ENCODE measurements at places on chromosomes 6 and 20.
A peak's percentile ranks its signal among the peaks of the same experiment; 100 is the strongest.

GRCh38 chr6:37473364-37474095, 26.2 kb downstream of the CCDC167 start:
- DNase-seq = peak; percentile 81

DNA sequence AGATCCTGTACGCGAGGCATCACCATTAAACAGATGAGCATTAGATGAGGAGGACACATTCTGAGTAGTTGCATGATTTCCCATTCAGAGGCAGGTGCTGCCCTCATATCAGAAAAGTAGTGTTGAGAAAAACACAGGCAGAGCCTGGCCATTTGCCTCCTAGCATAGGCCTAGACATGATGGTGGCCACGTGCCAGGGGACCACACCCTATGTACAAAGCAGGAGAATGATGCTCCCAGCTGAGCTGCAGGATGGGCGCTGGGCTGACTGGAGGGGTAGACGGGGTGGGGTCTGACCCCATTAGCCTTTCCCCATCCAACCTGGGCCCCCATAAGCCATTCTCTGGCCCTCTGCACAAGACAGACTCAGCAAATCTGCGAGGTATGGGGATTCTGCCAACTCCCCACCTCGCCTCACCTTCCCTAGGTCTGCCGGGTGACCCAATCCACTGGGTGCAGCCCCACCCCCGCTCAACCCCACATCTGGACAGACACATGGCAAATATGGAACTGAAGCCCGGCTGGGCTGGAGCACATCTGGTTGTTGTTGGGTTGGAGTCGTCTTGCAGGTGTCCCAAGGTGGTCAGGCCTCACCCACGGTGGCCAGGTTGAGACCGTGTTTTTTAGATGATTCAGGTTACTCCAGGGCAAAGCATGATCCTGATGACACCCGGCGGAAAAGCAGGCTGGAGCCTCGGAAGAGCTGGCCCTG, 13.9 kb downstream of the PI16 start:
- DNase-seq = peak; percentile 71

DNA sequence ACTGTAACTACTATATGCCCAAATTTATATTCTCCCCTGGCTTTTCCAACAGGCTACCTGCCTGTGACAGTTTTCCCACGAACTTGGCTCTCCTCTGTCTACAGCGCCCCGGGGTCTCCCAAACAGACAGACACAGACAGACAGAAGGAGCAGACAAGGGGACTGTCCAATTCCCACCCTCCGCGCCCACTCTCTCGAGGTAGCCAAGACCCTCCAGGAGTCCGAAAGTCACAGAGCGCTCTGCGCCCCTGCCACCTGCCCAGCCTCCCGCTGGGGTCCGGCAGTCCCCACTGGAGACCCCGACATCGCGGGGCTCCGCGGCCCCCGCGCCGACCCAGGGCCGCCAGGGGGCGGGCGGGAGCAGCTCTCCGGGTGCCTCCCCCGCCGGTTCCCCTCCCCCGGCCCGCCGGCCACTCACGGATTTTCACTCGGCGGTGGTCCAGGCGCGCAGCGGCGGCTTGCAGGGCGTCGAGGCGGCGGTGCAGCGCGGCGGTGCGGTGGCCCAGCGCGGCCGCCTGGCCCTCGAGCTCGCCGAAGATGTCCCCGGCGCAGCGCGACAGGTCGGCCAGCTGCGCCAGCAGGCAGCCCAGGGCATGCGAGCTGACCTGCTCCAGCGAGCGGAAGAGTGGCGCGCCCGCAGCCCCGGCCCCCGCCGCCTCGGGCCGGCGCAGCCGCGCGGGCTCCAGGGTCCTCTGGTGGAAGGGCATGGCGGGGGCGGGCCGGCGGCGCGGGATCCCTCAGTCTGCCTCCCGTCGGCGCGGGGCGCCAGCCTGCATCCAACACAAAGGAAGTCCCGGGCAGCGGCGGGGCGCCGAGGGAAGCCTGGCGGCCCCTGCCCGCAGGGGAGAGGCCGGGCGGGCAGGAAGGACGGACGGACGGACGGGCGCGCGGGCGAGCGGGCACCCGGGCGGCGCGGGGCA, 81.3 kb upstream of the CCDC28A start:
- peak; percentile 85 for DNase-seq

GRCh38 chr20:24370249-24370648, 99.2 kb upstream of the SYNDIG1 start:
- DNase-seq = no peak

GRCh38 chr6:65623566-65623965, 83.5 kb downstream of the EYS start:
- DNase-seq = no peak

DNA sequence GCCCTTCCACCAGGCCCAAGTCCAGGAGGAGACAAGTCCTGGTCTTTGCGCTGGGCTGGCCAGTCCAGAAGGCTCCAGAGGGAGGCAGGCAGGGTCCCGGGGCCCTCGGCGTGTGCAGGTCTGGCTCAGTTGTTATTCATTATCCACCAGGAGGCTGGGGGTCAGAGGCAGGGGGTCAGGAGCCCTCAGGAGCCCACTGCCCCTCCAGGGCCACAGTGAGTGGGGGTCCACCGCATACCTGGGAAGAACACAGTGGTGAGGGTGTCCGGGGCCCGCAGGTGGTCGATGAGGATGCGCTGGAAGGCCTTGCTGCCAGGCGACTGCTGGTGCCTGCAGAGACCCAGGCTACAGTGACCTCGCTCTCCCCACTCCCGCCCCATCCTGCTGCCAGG, 4.4 kb upstream of the C20orf144 start:
- DNase-seq = no peak

DNA sequence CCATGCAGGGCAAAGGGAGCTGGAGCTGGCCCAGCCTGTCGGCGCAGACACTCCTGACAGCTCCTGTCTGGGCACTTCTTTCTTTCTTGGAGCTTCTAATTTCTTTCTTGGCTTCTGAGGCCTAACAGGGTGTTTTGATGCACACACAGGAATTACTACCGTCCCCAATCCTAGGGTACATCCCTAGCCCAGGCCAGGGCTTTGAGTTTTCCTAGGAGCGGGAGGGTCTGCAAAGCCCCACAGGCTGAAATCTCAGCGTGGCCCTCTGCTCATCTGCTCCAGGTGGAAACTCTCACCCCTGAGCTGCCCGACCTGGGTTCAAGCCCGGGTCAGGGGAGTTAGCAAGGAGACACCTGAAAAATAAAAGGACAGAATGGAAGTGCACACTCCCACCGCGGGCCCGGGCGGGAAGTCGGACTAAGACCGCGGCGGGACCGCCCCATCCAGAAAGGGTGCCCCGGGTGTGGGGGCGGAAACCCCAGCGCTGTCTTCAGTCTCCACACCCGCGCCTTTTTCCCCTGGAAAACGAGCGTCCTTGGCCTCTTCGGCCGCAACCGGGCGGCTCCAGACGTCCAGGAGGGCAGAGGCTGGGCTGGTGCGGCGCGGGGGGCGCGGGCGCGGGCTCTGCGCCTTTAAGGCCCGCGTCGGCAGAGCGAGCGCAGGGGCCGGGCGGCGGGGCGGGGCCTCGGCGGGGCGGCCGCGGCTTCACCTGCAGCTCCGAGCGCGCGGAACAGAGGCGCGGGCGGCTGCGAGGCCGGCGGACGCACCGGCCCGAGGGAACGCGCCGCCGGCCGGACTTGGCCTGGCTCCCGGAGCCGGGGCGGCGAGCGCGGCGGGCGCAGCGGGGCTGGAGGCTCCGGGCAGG, at the start of gene CDH4:
TSS of gene CDH4 (plus strand) at position 733 of the 865 bp plus-strand sequence.
- DNase-seq = peak; percentile 75

- DNase-seq = no peak
These were observed 161.4 kb downstream of the DNAH8 start for GRCh38 chr6:38876475-38876874.

DNA sequence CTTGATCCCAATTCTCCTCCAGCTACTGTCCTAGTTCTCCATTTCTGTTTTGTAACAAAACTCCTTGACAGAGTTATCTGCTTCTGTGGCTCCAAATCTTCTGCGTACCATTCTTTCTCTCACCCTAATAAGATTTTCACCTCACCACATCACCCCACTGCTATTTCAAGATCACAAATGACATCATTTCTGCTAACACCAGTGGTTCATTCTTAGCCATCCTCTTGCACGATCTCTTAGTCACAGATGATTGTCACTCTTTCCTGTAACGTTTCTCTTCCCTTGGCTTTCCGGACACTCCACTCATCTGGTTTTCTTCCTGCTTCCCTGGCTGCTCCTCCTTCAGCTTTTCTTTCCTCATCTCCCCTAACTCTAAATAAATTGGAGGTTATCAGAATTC, 56.8 kb upstream of the FABP7 start:
- DNase-seq = no peak

- peak; percentile 31 for DNase-seq
These were observed 154.7 kb upstream of the LAMP5 start for GRCh38 chr20:9359561-9360308.

GRCh38 chr6:21533678-21534077, 59.9 kb upstream of the SOX4 start:
- no peak for DNase-seq
